ENCODE measurements at places on chromosomes 2 and 18.
A peak's percentile ranks its signal among the peaks of the same experiment; 100 is the strongest.

- DNase-seq: no peak
Observed at GRCh38 chr18:3265564-3266033, 3.7 kb downstream of the MYL12B start.

- no peak for DNase-seq
Observed at GRCh38 chr18:80006724-80007123, 18.4 kb upstream of the TXNL4A start.

GRCh38 chr2:145194673-145195072 lies 674.8 kb upstream of the ZEB2 start:
- no peak for DNase-seq

DNA sequence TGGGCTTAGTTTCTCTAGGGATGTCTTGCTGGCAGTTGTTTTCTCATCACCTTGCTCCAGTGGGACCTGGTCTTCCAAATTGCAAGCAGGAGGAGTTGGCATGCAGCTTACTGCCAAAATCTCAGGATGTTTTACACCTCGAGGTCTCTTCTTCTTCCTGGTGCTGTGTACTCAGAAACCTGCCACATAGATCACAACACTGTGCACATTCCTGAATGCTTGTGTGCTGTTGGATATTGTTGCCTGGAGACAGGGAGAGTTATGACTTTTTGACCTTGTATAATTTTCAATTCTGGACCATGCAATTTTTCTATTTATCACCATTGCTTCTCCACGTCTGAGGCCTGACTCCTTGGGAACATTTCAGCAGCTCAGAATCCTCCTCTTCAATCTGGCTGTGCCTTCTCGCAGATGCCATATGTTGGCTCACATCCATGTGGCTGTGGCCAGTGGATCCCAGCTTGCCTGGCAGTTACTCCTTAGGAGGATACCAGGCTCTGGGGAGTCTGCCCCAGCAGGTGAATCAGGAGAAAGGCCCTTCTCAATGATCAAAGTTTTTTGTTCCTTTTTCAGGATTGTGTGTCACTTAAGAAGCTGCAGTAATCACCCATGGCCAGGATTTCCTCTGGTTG lies 489.3 kb downstream of the TSN start:
- no peak for DNase-seq

DNA sequence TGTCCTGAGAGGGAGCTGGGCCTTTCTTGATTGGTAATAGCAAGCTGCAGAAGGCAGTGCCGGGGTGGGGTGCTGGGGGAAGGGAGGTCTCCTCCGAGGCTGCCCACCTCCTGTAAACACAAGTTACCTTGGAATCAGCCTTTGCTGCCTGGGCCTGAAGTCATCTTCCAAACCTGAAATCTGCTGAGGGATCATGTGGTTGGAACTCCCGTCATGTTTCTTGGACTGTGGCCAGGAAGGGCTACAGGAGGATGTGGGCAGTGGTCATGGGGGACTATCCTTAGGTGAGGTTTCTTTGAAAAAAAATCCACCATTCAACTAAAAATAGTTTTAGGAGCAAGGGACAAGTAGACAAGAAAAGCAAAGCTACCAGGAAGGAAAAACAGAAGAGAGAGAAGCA lies 74.2 kb downstream of the CDK15 start:
- no peak for DNase-seq

DNA sequence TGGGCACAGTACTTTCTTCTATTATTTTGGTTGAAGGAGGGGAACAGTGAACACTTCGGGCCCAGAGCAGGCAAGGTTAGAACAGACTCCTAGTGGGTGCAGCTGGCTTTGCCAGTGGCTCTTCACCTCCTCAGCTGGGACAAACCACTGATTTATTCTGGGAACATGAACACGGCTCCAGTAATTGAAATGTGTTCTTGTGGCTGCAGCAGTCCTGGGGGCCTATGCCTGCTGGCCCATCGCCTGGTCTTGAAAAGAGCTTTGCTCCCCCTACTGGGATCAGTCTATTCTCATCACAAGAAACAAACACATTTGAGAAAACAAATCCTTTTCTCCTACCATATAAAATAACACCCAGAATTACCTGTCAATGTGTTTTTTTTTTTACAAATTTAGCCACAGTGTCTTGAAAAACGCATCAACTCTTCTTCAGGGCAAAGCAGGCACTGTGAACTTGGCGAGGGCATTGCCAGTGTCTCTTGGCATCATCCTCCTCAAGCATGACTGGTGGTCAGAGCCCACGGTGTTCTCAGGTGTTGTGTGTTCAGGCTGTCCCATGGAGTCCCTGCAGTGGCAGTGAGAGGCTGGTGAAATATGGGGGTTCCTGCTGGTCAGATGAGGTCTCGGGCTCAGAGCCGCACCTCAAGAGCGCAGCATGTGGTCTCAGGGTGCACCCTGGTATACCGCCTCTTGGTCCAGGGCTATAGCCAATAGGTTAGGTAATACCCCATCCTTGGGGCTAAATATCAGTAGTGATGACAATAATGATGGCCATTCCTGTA lies 51.3 kb downstream of the RNF144A start:
- no peak for DNase-seq

- no peak for DNase-seq
Observed at GRCh38 chr2:10914272-10914693, 2.5 kb downstream of the KCNF1 start.

DNA sequence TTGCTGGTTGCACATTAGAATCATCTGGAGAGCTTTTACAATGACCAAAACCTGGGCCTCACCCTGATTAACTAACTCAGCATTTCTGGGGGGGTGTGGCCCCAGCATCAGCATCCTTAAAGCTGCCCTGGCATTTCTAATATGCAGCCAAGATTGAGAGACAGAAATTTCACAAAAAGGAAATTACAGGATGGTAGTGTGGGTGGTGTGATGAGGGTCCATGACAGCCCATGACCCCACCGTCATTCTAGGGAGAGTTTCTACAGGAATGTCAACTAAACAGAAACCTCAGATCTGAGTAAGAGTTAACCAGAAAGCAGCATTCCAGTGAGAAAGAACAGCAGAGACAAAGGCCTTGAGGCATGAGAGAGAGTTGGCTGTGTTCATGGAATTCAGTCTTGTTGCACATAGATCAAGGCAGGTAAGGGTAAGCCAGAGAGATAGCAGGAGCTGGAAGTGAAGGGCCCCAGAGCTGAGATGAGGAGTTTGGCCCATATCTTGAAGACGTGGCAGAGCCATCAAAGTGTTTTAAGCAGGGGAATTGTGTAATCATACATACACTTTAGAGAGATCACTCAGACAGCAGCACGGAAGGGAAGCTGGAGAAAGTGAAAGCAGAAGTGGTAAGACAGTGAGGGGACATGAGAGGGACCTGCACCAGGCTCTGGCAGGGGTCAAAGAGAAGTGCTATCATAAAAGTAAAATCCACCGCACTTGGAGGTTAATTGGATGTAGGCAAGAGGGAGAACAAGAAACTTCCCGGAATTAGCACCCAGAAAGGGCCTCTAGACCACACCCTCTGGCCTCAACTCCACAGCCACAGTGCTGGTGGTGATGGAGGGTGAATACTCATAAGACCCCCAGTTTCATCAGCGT lies 7.8 kb upstream of the TRABD2A start:
- no peak for DNase-seq

- DNase-seq: no peak
Observed at GRCh38 chr2:146131048-146131447, 1611.1 kb upstream of the ZEB2 start.

DNA sequence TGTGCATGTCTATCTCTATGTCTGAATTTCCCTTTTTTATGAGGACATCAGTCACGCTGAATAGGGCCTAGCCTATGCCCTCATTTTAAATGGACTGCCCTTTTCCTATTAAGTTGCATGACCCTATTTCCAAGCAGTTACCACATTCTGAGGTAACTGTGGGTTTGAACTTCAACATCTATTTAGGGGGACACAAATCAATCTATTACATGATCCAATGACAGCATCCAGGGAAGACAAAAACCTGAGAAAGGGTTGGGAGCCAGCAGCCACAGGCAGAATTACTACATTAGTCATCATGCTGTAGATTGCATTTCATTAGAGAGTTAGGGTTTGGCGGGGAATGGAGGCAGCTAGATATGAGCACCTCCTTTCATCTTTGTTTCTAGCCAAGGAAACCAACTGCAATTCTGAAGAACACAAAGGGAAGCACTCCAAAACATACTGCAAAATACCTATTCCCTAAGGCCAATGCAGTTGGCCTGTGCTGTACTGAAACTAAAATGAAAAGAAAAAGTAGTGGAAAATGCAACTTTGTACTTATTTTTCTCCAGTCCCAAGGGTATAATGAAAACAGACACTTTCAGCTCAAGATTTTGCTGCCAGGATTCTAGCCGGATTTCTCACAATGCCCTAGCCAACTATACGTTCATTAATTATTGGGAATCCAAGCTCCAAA lies 40.4 kb upstream of the C1D start:
- no peak for DNase-seq

DNA sequence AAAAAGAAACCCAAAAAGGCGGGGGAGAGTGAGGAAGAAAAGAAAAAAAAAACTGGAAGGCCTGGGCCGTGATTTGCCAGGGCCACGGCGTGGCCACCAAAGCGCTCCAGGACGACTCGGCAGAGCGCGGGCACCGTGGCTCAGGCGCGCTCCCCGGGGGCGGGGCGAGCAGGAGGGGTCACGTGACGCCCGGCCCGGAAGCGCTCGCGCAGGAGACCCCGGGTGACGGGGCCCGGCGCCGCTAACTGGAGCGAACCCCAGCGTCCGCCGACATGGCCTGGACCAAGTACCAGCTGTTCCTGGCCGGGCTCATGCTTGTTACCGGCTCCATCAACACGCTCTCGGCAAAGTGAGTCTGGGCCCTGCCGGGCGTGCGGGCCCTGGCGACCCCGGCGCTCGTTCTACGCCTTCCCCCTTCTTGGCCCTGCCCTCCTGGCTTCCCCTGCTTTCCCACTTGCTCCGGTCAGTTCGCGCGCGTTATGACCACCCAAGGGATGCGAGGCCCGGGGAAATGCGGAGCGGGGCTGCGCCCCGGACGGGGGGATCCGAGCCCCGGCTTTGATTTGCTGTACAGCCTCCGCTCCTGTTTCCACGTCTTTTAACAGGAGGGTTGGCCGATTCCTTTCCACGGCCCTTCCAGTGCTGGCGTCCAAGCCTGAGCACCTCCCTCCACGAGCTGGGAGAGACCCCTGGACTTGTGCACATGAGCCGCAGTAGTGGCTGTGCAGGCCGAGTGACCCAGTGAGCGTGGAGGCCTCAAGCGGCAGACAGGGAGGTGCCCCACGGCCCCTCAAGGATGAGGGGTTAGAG lies at the start of gene SLC35F6:
Gene SLC35F6, plus strand, starts transcription at position 207 of the 810 bp plus-strand sequence. Its CDS starts 66 bp downstream, at position 273.
- DNase-seq: peak; percentile 66
